HS-27A (cell line): ENCODE measurements at places on chromosomes 13 and 19.

- peak; percentile 4 for DNase-seq
These were observed 223.7 kb downstream of the TBC1D4 start for GRCh38 chr13:75258159-75258782.

- no peak for DNase-seq
These were observed 1257.2 kb downstream of the UQCRFS1 start for GRCh38 chr19:27955485-27956480.

- DNase-seq, result no peak
These were observed 8.3 kb downstream of the RPS19 start for GRCh38 chr19:41868120-41868988.

GRCh38 chr19:34816708-34817107 is 43.7 kb upstream of the ZNF599 start:
- no peak for DNase-seq

DNA sequence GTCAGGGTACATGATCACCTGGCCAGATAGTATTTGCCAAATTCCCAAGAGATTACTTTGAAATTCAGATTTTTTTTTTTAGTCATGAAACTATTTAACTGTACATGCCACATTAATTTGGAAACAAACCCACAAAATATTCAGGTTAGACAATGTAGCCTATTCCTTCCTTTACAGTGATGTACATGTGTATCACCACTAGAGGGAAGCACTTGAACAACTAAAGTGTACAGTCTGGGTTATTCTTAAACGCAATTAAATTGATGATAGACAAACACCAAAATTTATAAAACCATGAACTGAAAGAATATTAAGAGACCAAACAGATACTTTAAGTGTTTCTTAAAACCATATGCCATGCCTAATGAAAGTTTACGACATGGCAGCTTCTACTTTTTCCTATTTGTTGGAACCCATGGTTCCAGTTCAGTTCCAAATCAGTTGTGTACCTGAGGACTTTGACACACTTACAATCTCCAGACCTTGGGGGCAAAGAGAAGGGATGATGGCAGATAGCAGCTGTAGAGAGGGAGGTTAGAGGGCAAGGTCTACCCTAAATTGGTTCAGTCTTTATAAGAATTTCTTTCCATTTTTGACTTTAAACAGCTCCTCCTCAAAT is 52.8 kb downstream of the TNFSF13B start:
- DNase-seq, result no peak

DNA sequence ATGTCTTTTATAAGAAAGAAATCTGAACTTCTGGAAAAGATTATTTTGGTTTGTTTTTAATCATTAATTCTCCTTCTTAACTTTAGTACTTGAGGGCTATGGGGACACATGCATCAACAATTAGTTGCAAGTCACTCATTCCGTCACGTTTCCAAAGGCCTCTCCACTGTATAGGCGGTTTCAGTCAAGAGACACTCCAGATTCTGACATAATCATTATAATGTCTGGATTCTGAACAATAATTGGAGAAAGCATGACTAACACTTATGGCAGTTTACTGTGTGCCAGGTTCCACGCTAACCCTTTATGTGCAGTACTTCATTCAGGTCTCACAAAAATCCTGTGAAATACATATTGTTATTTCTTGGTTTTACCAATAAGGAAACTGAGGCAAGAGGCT is 71.9 kb downstream of the TNFRSF19 start:
- DNase-seq, result no peak

DNA sequence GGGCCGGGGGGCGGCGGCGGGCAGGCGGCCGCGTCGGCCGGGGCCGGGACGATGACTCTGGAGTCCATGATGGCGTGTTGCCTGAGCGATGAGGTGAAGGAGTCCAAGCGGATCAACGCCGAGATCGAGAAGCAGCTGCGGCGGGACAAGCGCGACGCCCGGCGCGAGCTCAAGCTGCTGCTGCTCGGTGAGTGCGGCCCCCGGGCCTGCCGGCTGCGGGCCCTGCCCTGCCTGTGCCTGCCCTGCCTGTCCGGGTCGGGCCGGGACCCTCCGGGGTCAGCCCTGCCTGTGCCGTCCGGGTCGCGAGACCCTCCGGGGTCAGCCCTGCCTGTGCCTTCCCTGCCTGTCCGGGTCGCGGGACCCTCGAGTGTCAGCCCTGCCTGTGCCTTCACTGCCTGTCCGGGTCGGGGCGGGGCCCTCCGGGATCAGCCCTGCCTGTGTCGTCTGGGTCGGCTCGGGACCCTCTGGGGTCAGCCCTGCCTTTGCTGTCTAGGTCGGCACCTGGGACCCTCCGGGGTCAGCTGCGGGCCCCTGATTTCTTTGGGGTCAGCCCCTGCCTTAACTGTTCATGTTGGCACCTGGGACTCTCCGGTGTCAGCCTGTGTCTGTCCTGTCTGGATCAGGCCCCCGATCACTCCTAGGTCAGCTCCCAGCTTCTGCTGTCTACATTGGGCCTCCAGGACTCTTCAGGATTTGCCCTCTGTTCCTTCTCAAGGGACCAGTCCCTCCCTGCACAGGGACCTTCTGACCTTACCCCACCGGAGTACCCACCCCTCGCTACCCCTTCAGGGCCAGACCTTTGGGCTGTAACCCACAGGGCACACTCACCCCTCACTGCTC is 659 bp downstream of the GNA11 start:
- DNase-seq, result no peak

DNA sequence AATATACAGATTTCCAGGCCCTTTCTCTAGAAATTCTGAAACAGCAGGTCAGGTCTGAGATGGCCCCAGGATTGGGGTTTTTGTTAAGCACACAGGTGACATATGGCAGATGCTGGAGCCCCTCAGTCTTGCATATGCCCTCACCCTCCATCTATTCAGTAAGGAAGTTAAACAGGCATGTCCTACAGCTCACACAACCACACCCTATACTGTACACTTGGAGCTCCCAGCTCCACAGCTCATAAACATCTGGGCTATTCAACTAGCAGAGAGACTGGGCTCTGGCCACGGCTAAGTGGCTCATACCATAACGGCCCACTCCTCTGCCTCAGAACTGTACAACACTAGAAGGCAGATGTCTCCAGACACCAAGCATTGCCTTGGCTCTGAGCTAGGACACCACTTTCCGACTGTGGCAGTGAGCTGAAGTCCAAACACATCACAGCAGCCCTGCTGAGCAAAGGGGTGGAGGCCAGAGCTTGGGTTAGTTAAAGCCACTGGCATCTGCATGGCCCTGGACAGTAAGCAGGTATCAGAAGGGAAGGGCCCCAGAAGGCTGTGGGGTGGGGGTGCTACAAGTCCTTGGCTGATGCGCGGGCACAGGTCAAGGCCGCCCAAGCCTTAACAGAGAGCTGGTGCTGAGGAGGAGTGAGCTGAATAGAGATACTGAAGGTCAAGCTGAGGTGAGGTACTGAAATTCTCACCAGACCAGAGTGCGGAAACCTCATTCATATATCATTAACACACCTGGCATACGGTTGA is 79.1 kb downstream of the ABCC4 start:
- DNase-seq, result no peak

- DNase-seq, result no peak
These were observed 22.9 kb downstream of the SLC7A1 start for GRCh38 chr13:29572575-29572974.

DNA sequence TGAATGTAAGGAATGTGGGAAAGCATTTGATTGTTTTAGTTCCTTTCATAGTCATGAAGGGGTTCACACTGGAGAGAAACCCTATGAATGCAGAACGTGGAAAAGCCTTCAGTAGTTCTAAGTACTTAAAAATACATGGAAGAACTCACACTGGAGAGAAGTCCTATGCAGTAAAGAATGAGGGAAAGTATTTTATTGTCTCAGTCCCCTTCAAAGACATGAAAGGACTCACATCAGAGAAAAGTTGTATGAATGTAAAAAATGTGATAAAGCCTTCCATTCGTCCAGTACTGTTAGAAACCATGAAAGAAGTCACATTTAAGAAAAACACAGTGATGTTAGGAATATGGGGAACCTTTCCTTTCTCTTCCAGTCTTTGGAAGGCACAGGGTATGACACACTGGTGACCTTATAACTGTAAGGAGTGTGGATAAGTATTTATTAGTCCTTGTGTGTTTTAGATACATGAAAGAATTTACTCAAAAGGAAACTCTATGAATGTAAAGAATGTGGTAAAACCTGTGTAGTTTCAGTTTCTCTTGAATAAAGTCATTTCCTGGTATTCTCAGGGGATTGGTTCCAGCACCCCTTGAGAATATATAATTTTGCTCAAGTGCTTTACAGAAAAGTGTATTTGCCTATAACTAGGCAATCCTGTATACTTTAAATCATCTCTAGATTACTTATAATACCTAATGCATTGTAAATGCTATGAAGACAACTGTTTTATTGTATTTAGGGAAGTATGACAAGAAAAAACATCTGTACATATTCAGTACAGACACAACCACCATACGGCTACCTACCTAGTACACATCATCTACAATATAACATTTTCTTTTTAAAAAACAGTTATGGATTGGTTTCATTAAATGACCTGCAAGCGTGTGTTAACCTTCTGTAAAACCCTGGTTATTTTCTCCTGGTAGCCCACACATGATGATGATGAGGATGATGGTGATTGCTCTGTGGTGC is 52.8 kb downstream of the ZNF823 start:
- DNase-seq, result no peak

DNA sequence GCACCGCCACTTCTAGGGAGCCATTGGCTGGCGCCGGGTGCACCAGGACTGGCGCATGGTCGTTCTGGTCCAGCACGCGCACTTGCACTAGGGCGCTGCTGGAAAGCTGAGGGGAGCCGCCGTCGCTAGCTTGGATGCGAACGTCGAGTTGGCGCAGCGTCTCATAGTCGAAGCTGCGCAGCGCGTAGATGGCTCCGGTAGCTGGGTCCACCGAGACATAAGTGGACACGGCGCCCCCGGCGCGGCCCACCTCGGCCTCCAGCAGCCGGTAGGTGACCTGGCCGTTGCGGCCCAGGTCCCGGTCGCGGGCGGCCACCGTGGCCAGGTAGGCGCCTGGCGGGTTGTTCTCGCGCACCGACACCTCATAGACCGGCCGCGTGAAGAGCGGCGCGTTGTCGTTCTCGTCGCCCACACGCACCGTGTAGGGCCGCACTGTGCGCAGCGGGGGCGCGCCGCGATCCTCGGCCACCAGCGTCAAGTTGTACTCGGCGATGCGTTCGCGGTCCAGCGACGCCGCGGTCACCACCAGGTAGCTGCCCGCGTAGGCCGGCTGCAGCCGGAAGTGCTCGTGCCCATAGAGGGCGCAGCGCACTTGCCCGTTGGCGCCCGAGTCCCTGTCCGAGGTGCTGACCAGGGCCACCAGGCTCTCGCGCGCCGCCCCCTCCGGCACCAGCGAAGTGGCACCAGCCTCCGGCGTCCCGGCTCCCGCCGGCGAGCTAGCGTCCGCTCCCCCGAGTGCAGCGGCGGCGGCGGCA is 1.7 kb downstream of the PCDH8 start:
- no peak for DNase-seq

GRCh38 chr19:10554760-10555609 is 10.8 kb downstream of the KRI1 start:
- DNase-seq, result no peak

GRCh38 chr19:29303069-29303718 is 90.2 kb upstream of the UQCRFS1 start:
- no peak for DNase-seq

DNA sequence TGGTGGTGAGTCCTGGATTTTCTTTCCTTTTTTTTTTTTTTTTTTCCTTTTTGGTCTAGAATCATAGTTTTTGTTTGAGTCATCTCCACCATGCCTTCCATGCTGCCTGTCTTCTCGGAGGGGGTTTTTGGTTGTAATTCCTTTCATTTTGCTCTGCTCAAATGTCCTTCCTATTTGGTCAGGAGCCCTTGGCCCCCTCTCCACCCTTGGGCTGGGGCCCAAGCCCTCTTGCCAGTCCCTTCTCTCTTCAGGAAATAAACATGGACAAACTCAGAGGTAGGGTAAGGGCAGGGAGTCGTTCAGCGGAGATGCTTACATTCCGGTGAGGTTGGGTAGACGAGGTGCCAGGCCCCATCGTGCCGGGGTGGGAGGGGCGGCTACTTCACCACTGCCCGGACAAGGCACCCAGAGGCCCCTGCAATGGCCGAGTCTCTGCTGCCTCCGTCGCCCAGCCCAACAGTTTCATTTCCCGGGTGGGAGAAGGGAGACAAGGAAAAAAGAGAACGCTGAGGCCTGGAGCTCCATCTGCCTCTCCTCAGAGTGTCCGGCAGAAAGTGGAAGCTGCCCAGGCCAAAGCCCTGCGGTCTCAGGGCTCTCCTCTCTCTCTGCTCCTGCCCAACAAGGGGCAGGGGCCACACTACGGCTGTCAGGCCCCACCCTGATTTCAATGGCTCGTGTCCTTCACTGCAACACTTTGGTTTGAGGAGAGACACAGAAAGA is 12.7 kb downstream of the ZNF574 start:
- DNase-seq, result peak; percentile 93

DNA sequence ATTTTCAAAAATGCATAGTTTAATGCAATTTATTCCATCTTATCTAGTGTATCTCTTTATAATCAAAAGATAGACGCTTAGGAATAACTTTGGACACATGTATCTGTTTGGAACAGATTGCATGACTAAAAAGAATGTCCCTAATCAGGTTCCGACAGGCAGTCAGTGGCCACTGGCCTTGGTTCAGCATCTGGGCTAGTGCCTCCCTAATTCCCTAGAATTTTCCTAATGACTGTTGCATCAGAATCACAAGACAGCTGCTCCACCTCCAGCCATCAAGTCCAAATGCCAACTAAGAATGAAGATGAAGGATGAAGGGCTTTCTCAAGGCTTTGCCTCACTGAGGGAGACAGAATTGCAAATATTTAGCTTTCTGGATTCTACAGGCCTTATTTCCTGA is 173.8 kb downstream of the EFNB2 start:
- DNase-seq, result no peak

DNA sequence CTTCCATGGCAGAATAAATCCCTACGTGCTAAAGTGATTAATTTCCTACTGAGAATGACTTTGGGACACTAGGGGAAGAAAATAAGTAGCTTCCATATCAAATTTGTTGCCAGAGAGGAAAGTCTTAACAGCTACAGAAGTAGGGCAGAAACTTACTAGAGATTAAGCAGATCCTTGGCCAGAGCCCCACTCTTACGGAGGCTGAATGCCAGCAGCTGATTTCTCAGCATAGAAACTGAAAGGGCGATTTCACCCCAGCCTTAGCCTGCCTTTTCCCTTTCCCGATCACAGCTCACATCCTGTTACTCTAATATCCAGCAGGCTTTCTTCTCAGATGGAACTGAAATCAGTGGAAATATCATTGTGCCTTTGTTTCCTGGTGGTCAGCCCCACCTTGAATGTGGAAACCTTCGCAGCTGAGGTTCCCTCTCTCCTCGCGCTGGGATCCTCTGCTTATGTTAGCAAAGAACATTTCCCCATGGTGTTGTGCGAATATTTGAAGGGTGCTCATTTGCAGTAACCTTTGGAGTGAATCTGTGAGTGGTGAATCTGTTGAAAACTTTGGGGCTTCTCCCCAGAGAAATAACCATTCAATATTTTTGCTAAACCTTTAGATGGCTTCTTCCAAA is 8.4 kb downstream of the FAM124A start:
- DNase-seq, result no peak

- DNase-seq, result no peak
These were observed 770 bp downstream of the HNRNPM start for GRCh38 chr19:8445488-8446001.

DNA sequence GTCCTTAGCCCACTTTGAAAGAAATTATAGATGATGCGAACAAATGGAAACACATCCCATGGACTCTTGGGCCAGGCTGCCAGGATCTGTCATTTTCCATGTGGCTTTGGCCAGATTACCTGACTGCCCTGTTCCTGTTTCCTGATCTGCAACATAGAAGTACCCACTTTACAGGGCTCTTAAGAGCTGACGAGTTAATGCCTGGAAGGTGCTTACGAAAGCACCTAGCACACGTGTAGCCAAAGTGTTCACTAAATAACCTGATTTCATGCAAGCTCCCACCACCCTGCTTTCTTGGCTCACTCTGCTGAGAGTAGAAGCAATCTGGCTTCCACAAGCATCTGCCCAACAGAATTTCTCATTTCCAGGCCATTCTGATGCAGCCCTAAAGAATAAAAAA is 575.2 kb downstream of the MYO16 start:
- no peak for DNase-seq
